Dorsolateral prefrontal cortex (tissue), 122 donors: ENCODE measurements at places on chromosomes 7 and 10. TPM values are rescaled to one million over a fixed set of nuclear protein-coding genes. Genes with fewer than 3 reads are reported as not detected.

Gene KLF14
- not detected for total RNA-seq

Gene GPR15LG
- total RNA-seq, result not detected

Gene LLCFC1
- total RNA-seq, result not detected

Gene STX1A
- total RNA-seq, result 151 TPM

Gene ANKRD1
- not detected for total RNA-seq

Gene CRYGN
- 2.3 TPM for total RNA-seq

Gene ADCYAP1R1
- total RNA-seq, result 122 TPM

Gene MYL7
- total RNA-seq, result 3.2 TPM

Gene COL28A1
- total RNA-seq, result 5.1 TPM

Gene SPDYE16
- total RNA-seq, result 2.0 TPM

Gene ZNF117
- 21.2 TPM for total RNA-seq

Gene NPC1L1
- not detected for total RNA-seq

Gene TMEM176A
- total RNA-seq, result 15.5 TPM

Gene OGDHL
- total RNA-seq, result 86.8 TPM

Gene ANKRD7
- 6.6 TPM for total RNA-seq

Gene ODAD2
- total RNA-seq, result 3.2 TPM

Gene SLC18A3
- total RNA-seq, result not detected

Gene PDE6C
- not detected for total RNA-seq

Gene C10orf53
- total RNA-seq, result not detected

Gene PDE1C
- total RNA-seq, result 49.0 TPM

Gene SUV39H2
- 14.8 TPM for total RNA-seq
